ENCODE measurements at places on chromosomes 12 and 14.

GRCh38 chr12:42260518-42260917, 22.5 kb upstream of the YAF2 start:
- DNase-seq: no peak

DNA sequence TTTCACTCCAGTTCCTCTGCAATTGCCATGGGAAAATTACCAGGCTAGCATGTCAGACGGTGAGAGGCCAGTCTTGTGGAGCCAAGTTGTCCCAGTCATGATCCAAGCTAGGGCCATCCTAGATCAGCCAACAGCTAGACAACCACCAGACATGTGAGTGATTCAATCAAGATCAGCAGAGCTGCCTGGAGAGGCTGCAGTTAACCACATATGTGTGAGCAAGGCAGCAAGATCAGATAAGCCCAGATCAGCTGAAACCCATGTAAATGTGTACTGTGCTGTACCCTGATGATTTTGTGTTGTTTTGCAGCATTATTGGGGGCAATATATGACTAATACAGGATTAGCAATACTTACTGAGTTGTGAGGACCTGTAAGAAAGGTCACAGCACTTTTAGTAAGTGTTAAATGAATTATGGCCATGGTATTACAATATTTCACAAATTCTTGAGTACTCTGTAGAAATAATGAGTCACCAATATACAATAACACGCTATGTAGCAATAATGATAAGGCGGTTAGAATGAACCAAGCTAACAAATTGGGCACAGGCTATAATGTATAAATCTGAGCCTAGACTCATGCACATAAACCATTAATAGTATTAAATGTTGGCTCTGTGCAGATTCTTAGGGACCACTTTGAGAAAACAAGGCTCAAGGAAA, 91.4 kb downstream of the SUDS3 start:
- no peak for DNase-seq

- no peak for DNase-seq
Measured at GRCh38 chr12:71967211-71967610, 28.6 kb downstream of the TPH2 start.

GRCh38 chr14:69093631-69094421, 59.1 kb downstream of the DCAF5 start:
- DNase-seq: no peak

DNA sequence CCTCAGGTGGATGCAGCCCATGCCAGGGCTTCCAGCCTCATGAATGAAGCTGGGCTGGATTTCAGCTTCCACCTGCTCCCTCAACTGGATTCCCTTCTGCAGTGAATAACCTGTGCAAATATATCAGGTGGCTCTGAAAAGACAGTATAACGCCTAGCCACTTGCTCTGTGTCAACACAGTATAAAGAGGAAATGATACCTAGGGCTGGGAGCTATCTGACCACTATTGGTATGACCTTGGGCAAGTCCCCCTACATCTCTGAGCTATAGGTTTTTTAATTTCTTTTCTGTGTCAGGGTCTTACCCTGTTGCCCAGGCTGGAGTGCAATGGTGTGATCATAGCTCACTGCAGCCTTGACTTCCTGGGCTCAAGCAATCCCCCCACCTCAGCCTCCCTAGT, 19.8 kb downstream of the ISM2 start:
- DNase-seq: no peak

DNA sequence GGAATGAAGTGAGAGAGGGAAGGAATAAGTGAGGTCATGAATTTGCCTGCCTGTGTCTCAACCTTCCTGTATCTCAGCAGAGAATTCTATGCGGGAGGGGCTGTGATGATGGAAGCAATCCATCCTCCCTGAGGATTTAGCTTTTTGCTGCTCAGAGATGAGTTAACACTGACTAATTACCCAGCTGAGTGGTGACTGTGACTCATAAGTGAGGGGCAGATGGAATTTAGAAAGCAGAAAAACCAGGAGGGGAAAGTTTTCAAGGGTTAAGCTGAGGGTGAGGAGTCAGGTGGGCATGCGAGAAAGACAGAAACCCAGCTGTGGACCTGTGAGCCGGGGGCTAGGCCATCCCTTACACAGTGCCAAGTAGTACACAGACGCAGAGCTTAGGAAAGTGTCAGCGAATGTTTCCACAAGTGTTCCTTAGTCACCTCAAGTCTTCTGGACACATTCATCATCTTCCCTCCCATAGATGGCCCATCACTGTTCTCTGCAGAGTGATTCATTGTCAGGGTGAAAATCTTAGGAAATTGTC, 277.9 kb downstream of the IPO8 start:
- no peak for DNase-seq

DNA sequence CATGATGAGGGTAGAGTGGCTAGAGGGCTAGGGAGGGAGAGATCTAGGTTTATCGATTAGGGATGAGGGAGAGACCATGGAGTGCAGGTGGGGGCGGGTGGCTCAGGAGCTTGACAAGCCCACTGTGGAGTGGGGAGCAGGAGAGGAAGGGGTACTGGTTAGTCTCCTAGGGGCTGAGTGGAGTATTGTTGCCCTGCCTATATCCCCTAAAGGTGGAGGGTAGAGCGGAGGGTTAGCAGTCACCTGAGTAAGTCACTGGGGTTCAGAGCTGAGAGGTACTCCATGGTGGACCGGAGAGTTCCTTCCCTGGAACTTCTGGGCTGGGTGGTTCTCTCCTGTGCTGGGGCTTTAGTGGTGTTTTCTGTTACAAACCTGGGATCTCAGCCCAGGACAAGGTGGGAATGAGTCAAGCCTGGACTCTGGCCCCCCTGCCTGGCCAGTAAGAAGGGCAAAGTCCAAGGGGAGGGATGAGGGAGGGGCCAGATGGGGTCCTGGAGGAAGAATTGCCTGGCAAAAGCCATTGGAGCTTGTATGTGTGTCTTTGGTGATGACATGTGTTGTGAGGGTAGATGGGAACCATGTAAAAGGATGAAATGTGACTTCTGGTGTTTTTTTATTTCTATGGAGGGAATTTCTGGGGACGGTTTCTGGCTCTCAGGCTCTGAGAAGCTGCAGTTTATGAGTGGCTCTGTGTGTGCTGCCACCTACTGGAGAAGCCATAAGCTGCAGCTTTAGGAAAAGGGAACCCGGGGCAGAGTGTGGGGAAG, at the start of gene CIDEB:
Gene CIDEB, minus strand, starts transcription at position 403 of the 767 bp plus-strand sequence. Its CDS starts 119 bp downstream, at position 284.
- DNase-seq: no peak

DNA sequence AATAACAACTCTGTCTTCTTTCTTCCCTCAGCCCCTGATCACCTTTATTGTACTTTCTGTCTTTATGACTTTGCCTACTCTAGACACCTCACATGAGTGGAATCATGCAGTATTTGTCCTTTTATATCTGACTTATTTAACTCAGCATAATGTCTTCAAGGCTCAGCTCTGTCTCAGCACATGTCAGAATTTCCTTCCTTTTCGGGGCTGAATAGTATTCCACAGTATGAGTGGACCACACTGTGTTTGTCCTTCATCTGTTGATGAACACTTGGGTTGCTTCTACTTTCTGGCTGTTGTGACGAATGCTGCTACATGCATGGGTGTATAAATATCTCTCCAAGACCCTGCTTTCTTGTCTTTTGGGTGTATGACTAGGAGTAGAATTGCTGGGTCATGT, 117.6 kb downstream of the KIF26A start:
- DNase-seq: no peak

GRCh38 chr14:75906680-75907280, 75.0 kb downstream of the TGFB3 start:
- no peak for DNase-seq

GRCh38 chr12:106416273-106416672, 58.7 kb downstream of the POLR3B start:
- no peak for DNase-seq

Data from cortex of kidney (tissue), 1 donor.